Stimulated activated CD4-positive, alpha-beta T cell treated with anti-CD3 and anti-CD28 coated beads, Interleukin-4, amount 100 ng/mL, for 24 hours (primary cell): ENCODE measurements at places on chromosomes 1 and 21.

- DNase-seq, result no peak
Observed at GRCh38 chr1:219163401-219163954, 10.2 kb upstream of the LYPLAL1 start.

GRCh38 chr1:39732730-39733129 is 6.0 kb upstream of the PPIE start:
- no peak for DNase-seq

DNA sequence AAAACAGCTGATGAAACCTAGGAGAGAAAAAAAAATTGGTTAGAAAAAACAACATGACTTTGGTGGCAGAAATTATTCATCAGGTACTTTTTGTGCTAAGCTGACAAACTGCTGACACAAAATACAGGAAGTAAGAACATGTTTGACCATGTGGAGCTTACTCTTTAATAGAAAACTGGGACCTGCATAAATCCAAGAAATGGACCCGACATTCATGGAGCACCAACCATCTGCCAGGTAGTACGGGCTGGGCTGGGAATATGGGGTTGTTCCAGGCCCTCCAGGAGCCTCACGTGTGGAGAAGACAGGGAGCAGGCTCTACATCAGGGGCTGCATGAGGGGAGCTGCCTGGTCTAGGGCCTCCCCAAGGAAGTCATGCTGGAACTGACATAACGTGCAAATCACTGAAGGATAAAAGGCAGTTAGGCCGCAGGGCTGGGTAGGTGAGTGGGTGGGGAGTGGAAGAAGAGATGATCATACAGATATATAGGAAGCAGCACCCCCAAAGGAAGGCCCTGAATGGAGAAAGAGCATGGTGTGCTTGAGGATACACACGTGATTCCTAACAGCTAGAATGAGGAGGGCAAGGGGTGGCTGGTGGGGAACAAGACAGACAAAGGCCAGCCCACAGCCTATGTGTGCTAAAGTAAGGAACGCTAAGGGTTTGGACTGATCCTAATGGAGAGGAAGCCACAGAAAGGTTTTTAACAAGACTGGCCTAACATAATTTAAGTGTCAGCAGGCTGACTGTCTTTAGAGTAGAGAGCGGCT is 26.1 kb downstream of the CD58 start:
- no peak for DNase-seq

DNA sequence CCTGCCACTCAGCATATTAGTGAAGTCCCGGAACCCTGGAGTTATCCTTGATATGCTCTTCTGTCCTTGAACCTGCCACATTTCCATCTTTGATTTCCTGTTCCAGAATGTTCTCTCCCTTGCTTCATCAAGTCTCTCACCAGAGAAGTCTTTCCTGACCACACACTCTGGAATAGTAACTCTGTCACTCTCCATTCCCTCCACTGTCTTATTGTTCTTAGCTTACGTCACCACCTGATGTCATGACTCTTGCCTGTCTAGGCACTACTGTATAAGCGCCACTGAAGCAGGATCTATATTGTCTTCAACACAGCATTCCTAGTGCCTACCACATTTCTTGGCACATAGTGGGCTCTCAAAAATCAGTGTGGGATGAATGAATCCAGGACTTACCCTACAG is 65.4 kb upstream of the SMYD2 start:
- no peak for DNase-seq

- no peak for DNase-seq
Observed at GRCh38 chr1:4002741-4003140, 102.7 kb upstream of the C1orf174 start.

DNA sequence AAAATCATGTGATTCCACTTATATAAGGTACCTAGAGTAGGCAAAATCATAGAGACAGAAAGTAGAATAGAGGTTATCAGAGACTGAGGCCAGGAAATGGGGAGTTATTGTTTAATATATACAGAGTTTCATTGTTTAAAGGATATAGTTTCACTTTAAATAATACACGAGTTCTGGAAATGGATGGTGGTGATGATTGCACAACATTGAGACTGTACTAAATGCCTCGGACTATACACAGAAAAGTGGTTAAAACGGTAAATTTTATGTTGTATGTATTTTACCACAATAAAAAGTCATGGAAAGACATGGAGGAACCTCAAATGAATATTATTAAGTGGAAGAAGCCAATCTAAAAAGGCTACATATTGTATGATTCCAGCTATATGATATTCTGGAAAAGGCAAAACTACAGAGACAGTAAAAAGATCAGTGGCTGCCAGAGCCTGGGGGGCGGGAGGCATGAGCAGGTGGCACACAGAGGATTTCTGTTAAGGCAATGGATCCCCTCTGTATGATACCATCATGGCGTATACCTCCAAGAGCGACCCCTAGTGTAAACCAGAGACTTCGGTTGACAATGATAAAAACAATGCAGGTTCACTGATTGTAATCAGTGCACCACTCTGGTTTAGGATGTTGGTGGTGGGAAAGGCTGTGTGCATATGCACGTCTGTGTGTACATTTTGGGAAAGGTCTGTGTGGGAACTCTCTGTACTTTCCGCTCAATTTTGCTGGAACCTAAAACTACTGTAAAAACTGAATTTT is 7.5 kb downstream of the C1orf198 start:
- DNase-seq, result no peak

DNA sequence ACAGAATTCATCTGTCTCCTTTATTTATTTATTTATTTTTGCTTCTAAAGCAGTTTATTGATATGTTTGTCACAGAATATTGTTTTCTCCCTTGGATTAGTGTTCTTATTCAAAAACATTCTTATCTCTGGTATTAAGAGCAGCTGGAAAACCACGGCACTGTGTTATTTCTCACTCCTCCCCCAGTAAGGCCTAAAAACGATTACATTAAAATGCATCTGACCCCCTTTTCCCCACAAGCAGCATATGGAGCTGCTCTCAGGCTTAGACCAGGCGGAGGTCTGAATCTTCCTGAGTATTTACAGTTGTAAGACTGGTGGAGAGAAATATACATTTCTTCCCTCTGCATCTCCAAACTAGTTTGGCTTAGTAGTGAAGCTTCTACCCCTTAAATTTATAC is 86.8 kb downstream of the HLX start:
- DNase-seq, result no peak

DNA sequence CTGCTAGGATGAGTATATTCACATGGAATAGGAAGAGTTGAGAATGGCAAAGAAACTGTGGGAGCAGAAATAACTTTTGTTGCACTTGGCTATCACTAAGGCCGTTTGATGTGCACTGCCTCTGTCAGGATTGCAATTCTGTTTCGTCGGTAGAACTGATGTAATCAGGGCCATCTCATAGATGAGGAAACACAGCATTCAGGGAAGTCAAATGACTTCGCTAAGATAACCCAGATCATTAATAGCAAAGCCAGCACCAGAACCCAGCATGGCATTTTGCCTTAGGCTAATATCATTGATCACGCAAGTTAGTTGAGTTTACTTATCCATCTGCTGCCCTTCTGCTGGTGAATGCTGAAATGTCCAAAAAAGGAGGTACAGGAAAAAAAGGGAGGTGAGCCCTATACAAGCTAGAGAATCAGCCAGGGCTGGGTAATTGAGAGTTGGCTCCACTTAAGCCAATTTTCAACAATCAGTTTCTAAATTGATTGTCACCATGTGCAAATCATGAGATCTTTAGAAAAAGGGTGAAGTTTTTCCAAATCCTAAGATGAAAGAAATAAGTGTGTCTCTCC is 7.6 kb downstream of the RASSF5 start:
- no peak for DNase-seq

GRCh38 chr1:66450043-66450514 is 83.9 kb upstream of the SGIP1 start:
- no peak for DNase-seq

DNA sequence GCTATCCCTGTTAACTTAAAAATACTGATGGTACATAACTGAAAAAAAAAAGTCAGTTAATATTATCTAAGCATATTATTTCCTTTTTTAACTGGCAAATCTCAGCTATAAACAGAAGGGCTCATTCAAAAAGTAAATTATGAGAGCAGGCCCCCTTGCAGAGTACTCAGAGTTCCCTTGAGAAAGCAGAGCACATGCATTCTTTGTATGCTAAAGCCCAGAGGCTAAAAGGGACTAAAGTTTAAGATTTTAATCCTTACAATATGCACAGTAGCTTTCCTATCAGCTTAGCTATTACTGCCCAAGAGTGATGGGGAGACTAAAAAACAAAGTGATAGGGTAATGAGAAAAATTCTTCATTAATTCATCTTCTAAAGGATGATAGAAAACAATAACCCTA is 18.5 kb downstream of the SLC16A1 start:
- no peak for DNase-seq

DNA sequence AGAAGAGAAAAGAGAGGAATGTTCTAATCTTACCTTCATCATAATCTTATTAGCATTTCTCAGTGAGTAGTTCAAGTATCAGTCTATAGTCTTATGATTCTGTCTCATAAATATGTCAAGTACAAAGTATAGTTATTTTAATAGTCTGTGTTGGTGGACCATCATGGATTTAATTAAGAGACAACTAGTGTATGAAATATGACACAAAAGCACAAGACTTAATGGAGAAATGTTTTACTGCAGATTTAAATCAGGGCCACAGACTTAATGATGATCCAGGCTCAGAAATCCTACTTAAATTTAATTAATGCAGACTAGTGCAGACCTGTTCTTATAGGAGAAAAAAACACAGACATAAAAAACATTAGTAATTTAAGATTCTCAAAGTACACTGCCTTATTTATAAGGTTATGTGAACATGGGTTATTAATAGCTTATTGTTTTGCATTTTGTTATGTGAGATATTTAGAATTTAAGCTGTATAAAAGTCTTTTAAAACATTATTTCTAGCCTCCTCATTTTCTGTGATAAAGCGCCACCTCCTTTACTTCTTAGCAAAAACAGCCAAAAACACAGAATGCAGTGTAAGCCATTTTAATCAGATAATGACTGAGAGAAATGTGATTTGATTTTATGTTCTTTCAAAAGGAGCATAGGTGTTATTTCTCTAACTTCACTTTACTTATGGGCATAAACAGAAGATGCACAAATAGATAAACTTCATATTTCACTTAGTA is 255.0 kb upstream of the SNX7 start:
- no peak for DNase-seq

DNA sequence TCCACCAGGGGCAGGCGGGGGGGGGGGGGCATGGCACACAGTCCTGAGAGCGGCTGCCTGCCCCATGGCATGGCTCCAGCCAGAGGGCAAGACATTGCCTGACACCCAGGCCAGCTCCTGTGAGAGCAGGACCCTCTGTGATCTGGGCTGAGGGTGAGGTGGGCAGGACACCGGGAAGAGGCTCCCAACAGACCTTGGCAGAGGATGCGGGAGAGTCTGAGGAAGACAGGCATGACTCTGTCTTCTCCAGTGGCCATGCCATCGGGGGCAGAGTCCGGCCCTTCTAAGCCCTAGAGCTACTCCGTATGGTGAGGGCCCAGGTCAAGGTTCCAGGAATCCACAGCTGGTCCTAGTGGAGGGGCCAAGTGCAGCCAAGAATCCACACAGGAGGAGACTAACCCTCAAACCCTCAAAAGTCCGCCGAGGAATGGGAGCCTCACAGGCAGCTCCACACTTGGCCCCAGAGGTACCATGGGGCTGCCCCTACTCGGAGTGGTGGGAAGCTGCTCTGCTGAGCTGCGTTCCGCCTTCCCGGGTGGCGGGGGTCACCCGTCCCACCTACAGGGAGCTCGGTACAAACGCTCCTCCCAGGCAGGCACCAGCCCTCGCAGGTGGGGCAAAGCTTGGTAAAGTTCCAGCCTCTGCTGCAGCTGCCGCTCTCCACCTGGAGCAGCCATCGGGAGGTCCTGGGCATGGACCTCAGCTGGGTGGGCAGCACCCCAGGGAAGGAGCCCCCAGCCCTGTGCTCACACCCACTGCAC is 6.5 kb downstream of the ACTRT2 start:
- DNase-seq, result no peak

DNA sequence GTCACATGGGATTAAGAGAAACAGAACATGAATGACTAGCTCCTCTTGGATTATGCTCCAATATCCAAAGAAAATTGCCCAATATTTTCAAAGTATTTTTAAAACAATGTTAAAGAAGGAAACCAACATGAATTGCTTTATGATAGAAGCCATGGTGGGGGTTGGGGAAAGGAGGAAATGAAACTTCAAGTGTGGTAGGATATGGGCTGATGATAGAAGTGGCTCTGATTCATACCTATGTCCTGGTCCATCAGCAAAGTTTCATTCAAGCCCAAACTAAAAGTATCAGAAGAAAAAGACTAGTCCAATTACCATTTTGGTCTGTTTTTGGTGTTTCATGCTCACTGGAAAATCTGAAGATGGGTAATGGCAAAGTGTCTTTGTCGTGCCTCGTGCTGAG is 104.2 kb upstream of the PROX1 start:
- DNase-seq, result no peak

DNA sequence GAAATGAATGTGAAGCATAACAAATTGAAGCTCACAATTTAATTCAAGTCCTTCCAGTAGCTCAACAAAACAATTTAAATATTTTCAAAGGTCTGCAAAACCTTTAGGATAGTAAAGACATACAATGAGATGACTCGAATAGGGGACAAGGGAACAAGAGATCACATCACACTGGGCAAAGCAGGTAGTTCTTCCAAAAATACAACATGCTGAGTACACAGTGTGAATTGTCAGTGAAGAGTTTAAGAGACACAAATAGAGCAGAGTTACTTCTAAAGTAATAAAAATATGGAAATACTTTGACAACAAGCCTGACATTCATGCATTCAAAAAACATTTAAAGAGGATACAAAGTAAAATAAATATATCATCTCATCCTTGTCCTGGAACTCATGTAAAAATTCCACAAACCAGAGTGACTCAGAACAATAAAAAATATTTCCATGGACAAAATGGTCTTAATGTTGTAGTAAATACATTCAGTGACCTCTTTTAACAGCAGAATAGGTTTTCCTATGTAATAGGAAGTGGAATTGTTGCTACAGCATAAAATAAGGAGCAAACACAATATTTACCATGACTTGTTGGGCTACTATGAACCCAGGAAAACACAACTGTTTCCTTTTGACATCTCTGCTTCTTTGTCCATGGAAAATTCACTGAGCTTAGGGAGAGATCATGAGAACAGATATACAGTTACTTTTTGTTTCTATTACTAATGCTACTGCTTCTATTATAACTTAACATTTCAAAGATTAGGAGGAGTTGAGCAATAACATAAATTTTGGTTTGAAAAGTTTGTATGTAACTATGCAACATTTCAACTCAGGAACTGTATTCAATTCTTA is 83.7 kb upstream of the BCL10 start:
- DNase-seq, result no peak

DNA sequence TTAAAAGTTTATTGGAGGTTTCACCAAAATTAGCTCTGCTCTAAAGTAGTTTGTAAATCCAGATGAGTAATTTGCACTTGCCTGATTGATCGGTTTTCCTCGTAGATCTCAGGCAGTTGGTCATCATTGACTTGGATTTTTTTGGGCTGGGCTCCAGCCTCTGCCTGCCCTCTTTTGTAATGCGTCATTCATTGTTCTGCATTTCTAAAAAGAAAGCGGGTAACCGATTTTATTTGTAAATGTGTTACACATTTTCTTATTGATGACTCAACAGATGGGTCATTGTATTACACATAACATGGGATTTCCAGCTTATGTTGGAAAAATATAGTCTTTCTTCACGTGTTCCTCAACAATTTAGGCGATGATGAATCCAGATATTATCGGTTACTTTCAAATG is 5.5 kb downstream of the ETS2 start:
- DNase-seq, result no peak
